Pancreas (tissue), 10 donors: ENCODE measurements at places on chromosomes 2 and 18.

DNA sequence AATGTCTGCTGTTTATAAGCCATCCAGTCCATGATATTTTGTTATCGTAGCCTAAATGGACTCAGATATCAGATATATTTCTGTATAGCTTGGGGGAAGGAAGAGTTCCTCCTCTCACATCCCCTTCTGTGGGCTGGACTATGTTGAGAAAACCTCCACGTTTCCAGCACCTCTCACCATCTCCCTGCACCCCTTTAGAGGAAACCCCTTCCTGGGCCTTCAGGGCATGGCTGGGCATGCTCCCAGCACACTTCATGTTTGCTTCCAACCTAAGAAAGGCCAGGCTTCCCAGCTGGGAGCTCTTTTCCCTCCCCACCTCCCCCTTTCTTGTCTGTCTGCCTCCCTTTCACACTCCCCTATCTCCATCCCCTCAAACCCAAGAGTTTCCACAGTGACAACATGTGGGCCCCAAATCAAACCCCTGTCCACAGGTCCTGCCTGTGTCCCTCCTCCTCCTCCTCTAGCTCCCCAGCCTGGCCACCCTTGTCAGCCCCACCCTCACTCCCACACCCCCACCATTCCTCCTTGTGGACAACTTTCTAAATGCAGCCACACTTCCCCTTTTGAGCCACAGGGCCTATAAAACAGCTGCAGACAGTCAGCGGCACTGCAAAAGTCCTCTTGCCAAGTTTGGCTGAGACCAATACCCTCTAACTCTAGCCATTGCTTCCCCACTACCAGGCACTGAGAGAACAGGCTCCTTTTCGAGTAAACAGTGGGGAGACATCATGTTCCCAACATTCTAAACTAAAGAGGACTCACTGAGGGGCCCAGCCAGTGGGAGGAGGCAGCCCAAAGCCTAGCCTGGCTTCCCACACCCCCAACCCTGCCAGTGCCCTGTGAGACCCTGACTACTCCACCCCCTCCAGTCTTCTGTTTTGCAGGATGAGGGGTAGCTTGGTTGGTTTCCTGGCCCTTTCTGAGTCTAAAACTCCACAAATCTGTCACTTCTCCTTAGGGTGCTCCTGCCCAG is 120.5 kb downstream of the ZFP36L2 start:
- DNase-seq = no peak

DNA sequence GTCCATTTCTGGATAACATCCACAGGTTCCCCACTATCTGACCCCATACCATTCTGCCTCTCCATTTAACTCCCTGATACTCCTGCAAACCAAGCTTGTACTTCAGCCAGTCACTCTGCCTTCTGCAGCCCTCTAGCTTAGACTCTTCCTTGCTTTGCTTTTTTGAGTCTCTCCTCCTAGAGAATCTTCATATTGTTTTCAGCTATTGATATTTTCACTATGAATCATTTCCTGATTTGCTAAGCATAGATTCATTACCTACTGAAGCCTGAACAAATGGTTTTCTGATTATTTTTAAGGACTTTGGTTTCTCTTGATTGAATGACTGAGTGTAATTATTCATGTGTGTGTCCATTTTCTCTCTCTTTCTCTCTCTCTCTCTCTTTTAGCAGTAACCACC is 2102.3 kb upstream of the CELF4 start:
- no peak for DNase-seq

GRCh38 chr2:111661286-111661940 is 222.6 kb downstream of the ANAPC1 start:
- no peak for DNase-seq

DNA sequence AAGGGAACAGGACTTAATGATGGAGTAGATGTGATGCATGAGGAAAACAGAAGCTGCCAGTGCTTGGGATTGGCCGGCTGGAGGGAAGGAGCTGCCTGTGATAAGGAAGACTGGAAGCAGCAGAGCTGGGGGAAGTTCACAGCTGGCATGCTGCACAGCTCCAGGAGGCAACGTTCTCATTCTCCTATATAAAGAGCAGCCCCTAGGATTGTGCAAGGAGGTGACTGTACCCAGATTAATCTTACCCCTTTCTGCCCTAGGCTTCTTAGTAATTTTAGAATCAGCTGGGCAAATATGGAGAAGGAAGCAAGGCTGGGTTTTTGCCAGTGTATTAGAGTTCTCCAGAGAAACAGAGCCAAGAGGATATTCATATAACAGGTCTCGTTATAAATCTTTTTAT is 155.8 kb downstream of the ALPK2 start:
- no peak for DNase-seq

DNA sequence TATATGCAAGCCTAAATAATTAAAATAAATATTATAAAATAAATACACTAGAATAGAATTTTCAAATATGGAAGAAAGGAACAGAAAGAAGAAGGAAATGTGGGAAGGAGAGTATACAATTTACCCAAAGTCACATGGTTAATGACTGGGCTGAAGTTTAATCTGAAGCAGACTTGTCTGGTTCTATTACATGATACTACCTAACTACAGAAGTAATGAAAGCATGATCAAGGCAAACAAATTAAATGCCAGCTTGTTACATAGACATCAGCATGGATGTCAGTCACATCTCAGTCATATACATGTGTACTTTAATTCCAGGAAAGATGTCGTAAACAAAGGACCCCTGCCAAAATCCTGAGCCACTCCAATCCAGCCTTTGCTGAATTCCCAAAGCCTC is 1060.8 kb downstream of the CNTNAP5 start:
- DNase-seq = no peak

DNA sequence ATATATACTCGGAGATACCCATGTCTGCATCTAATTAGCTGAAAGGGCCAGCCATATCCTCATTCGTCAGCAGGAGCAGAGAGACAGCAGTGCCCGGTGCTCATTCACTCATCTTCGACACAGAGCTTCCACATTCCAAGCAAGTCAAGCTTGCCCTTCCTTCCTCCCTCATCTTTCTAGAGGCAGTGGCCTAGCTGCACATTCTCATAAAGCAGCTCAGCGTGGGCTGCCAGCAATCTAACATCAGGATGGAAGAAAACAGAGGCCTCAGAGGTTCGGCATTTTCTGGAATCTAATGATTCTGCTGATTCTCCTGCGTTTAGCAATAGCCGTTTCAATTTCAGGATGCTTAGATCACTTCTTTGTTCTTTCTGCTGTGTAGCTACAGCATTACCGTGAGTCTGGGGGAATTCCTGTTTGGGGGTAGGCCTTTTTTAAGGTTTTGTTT is 68.8 kb downstream of the CLHC1 start:
- no peak for DNase-seq

GRCh38 chr2:102707796-102708695 is 53.8 kb upstream of the TMEM182 start:
- DNase-seq = no peak

GRCh38 chr2:86700690-86701089 is 19.4 kb upstream of the RMND5A start:
- DNase-seq = no peak

GRCh38 chr2:231462729-231463465 is 1.4 kb downstream of the NCL start:
- no peak for DNase-seq

GRCh38 chr18:74806073-74806472 is 208.4 kb downstream of the ZNF407 start:
- DNase-seq = no peak

- peak; percentile 63 for DNase-seq
Measured at GRCh38 chr18:3411854-3412268, 38.1 kb upstream of the TGIF1 start.

- DNase-seq = no peak
Measured at GRCh38 chr2:200320344-200320743, 13.9 kb downstream of the SPATS2L start.

DNA sequence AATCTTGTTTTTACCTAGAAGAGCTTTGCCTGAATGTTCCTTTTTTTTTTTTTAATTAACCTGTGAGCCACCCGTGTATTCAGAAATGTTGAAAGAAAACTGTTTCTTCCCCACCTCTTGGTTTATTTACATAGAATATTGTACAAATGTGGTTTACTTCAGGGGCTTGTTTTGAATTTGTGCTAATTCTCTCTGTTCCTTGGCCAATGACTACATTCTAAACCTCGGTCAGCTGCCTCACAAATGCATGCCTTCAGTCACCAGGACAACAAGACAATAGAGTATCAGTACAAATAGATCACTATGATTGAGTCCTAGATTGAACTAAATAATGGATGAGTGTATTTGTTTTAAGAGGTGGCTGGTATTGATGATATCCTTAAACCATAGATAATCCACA is 36.0 kb downstream of the AGFG1 start:
- DNase-seq = no peak

GRCh38 chr18:79819968-79820351 is 22.2 kb downstream of the KCNG2 start:
- no peak for DNase-seq

- no peak for DNase-seq
Measured at GRCh38 chr18:79616651-79617510, 62.7 kb upstream of the CTDP1 start.

- DNase-seq = peak; percentile 94
Measured at GRCh38 chr2:217897816-217898806, 104.7 kb downstream of the TNS1 start.
